ENCODE measurements at places on chromosomes 3 and 15. TPM values are rescaled to one million over a fixed set of nuclear protein-coding genes. Genes with fewer than 3 reads are reported as not detected.

Gene EPHA6
- 0.99 TPM for total RNA-seq

Gene SYNPR
- total RNA-seq, result not detected

Gene ALDH1A2
- 1.7 TPM for total RNA-seq

Gene THAP10
- 1.6 TPM for total RNA-seq

DNA sequence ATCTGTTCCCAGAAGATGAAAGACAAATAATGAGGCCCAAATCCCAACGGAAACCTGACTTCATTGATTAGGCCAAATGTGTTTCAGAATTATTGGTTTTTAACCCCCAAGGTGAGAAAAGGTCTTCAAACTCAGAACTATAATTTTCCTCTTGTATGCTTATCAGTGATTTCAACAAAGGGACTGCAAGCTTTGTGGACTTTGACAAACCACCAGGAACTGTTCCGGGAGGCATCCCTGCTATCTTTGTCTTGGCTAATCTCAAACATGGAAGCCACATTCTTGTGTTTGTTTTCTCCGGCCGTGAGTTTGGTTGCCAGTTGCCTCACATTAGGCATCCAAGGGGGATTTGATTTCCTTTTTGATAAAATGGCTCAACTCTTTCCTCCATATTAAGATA lies 19.5 kb downstream of the ARHGEF3 start:
- no peaks in the 10 kb centered on the region for H3K36me3 ChIP-seq
- H3K4me1 ChIP-seq, result peaks cover 16% of the 10 kb centered on the region
- H3K27ac ChIP-seq, result no peak overlapping the region
- no peaks in the 10 kb centered on the region for H3K27me3 ChIP-seq
- H3K4me3 ChIP-seq, result no peak overlapping the region

DNA sequence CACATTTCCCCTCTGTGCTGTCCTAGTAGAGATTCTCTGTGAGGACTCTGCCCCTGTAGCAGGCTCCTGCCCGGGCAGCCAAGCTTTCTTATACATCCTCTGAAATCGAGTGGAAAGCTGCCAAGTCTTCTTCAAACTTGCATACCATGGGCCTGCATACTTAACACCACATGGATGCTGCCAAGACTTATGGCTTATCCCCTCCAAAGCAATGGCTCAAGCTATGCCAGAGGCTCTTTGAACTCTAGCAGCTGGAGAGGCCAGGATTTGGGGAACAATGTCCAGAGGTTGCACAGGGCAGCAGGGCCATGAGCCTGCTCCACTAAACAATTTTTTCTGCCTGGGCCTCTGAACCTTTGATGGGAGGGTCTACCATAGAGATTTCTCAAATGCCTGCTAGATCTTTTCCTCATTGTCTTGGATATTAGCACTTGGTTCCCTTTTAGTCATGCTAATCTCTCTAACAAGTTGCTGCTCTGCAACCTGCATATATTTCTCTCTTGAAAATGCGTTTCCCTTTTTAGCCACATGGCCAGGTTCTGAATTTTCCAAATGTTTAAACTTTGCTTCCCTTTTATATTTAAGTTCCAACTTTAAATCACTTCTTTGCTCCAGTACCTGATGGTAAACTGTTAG lies 6.1 kb upstream of the PLSCR4 start:
- DNase-seq, result peak; percentile 49
- H3K27me3 ChIP-seq, result no peaks in the 10 kb centered on the region
- no peak overlapping the region for H3K4me3 ChIP-seq
- no peaks in the 10 kb centered on the region for H3K4me1 ChIP-seq

- peaks cover 5% of the 10 kb centered on the region for H3K4me1 ChIP-seq
- no peak overlapping the region for H3K4me3 ChIP-seq
- peaks cover 80% of the 10 kb centered on the region for H3K36me3 ChIP-seq
- no peak overlapping the region for H3K27ac ChIP-seq
- no peak for DNase-seq
Observed at GRCh38 chr15:89326316-89326715, 8.3 kb downstream of the POLG start.

DNA sequence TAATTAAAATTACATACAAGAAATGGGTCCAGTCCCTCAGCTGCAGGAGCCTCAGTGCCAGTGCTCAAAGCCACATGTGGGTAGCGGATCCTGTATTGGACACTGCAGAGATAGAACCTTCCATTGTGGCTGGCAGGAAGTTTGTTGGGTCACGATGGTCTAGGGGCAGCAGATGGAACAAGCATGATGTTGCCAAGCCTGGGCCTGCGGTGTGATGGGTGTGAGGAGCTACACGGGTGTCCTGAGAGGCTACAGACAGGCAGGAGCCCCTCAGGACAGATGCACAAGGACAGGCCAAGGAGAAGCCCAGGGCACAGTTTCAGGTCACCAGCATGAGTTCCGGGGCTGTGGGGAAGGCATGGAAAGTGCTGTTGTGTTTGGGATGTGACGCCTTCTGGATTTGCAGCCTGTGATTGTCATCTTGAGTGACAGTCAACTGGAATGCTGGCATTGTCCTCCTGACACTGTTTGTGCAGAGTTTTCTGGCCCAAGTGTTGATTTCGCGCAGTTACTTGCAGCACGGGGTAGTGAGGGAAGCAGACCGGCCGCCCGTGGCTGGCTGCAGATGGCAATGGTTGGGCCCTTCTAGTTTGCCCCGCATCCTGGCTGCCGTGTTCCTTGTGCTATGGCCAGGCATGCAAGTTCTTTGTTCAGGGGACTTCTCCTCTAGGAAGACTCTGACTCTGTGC lies 177.1 kb downstream of the NSMCE3 start:
- H3K4me1 ChIP-seq, result no peaks in the 10 kb centered on the region
- H3K4me3 ChIP-seq, result no peak overlapping the region
- no peak for DNase-seq

DNA sequence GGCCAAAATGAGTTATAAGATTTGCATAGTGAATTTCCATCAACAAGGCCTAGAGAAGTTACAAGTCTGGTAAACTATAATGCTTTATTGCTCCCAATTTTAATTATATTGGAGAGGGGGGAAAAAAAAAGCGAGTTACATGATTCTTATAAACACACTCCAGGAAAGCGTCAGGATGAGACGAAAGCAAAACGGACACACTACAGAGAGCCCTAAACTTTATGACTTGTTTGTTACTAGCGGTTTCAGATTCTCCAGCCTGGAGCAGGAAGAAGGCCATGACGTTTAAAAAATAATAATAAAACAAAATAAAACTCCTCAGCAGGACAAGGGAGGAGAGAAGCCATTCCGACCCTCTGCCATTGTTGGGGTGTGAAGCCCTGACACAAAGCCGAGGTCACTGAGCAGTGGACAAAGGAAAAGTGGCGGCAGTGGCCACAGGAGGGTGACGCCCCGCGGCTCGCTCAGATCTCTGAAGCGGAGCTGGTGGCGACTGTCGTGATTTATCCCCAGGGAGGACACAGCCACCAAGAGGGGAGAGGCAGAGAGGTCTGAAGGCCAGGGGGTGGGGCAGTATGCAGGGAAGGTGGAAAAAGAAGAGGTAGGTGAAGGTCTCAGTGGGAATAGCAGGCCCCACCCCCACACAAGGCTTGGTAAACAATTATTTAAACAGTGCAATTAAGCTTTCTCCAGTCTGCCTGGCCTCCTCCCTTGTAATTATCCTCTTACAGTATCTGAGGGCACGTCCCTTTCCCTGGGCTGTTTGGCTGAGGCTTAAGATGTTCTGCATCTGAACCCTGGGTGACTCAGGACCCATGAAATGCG lies 45.3 kb downstream of the ADAMTS9 start:
- no peak overlapping the region for H3K4me3 ChIP-seq
- no peaks in the 10 kb centered on the region for H3K27me3 ChIP-seq
- no peaks in the 10 kb centered on the region for H3K36me3 ChIP-seq
- DNase-seq, result no peak
- H3K4me1 ChIP-seq, result no peaks in the 10 kb centered on the region
- no peak overlapping the region for H3K27ac ChIP-seq

DNA sequence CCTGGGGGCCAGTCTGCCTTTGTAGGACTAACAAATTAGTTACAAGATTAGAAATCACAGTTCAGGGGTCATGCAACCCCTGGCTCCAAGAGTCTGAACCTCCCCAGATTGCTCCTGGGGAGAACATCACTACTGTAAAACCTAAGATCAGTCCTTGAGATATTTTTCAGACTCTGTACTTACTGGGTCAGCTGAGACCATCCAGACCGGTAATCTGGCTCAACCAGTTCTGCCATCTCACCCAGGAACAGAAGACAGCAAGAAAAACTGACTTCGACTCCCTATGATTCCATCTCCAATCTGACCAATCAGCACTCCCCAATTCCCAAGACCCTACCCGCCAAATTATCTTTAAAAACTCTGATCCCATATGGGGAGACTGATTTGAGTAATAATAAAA lies 47.5 kb downstream of the NMD3 start:
- peaks cover 3% of the 10 kb centered on the region for H3K36me3 ChIP-seq
- H3K4me1 ChIP-seq, result peaks cover 4% of the 10 kb centered on the region
- no peak for DNase-seq
- no peak overlapping the region for H3K4me3 ChIP-seq
- H3K27me3 ChIP-seq, result no peaks in the 10 kb centered on the region

DNA sequence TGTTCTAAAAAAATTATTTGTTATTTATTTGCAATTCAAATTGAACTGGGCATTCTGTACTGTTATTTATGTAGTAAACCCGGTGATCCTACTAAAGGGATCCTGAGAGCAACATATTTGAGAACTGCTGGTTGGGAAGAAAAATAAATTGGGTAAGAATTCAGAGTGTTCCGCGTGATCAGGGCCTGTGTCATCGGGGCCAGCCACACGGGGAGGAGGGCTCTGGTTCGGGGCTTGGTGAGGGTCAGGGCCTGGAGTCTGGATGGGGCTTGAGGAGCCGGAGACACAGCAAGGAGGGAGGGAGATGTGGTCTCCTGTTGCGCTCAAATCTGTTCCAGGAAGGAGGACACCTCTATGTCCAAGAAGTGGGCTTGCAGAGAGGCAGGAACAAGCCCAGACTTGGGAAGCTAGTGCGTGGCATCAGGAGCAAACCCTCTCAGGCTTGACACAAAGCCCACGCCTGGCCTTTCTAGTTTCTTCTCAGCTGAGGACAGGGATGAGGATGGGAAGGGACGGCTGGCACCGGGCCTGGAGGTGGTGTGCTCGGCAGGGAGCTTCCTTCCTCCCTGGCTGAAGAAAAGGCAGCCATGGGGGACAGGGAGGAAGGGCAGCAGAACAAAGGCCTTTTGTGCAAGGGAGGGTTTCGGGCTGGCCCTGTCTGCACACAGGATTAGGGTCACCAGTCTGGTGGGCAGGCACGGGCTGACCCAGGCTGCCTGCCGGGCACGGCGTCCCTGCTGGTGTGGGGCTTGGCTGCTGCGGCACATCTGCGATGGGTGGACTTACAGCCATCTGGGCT lies 22.9 kb upstream of the FBLN2 start:
- H3K27ac ChIP-seq, result peak overlapping the region; percentile 27
- no peak overlapping the region for H3K4me3 ChIP-seq

DNA sequence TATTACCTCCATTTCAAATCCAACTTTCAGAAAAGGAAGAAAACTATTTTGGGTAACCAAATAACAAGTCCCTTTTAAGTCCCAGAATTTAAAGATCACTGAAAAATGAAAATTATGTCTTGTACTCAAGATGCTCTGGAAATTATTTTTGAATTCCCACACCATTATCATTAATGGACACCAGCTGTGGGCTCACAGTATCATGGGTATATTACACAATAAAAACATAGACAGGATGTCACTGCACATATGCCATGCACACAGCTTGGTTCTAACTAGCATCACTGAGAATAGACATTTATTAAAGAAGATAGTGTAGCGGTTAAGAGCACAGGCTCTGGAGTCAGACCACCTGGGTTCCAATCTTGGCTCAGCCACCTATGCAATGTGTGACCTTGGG lies 130.4 kb downstream of the FRMD5 start:
- no peaks in the 10 kb centered on the region for H3K4me1 ChIP-seq
- H3K36me3 ChIP-seq, result no peaks in the 10 kb centered on the region
- H3K27ac ChIP-seq, result no peak overlapping the region
- H3K27me3 ChIP-seq, result no peaks in the 10 kb centered on the region

DNA sequence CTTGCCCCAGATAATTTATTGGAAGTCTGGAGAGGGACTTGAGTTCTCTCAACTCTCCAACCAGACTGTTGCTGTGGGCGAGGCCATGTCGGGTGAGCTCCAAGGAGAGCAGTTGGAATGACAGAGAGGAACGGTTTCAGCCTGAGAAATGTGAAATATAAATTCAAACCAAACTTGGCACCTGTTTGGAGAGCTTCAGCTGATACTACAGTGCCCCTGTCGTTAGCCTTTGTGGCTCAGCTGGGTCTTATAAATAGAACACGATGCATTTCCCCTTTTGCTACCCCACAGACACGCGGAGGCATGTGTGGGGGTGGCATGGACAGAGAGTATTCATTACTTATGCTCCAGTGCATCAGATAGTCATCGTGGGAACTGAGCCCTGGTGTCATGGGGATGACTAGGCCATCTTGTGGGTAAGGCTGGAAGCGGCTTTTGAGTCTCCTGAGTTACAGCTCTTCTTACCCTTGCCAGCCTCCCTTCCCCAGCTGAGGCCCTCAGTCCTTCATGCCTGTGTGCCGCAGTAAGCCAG lies 15.6 kb downstream of the SMAD3 start:
- DNase-seq, result peak; percentile 90
- H3K4me3 ChIP-seq, result no peak overlapping the region
- H3K27ac ChIP-seq, result peak overlapping the region; percentile 80
- H3K36me3 ChIP-seq, result peaks cover 3% of the 10 kb centered on the region

DNA sequence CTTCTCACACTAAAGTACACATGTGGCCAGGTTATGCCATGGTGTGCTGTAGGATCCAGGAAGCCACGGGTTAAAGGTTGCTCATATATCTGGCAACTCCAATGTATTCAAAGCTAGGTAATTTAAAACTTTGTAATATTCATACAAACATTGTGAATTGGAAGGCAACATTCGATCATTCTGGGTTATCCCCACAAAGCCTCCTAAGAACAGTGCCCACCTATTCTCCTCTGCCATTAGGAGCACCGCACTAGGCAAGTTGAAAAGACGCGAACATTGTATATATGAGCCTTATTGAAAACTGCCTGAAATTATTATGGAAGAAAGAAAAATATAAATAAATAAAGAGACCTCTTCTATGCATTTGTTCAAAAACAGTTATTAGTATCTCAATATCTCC lies 228.2 kb downstream of the IGSF11 start:
- no peaks in the 10 kb centered on the region for H3K36me3 ChIP-seq
- no peaks in the 10 kb centered on the region for H3K27me3 ChIP-seq
- DNase-seq, result no peak

DNA sequence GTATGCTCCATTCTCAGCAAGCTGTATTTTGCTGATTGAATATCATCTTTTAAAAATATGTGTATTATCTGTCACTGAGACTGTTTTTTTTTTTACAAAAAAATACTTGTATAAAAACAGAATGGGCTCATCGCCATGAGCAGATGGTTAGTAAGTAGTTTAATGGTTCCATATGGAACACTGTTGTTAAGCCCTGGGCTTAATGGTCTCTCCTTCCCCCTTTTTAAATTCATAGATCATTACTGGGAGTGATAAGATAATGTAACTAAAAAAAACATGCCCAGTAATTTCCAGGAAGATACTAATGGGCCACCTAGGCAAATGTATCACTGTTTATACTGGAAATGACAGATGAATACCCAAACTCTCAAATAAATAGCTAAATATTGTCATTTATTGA lies 95.3 kb upstream of the TPRG1 start:
- no peaks in the 10 kb centered on the region for H3K36me3 ChIP-seq
- DNase-seq, result no peak
- no peaks in the 10 kb centered on the region for H3K27me3 ChIP-seq
- H3K4me3 ChIP-seq, result no peak overlapping the region

GRCh38 chr3:48232232-48232631 lies 8.7 kb upstream of the ZNF589 start:
- no peak overlapping the region for H3K27ac ChIP-seq
- H3K36me3 ChIP-seq, result no peaks in the 10 kb centered on the region
- no peak for DNase-seq
- no peaks in the 10 kb centered on the region for H3K27me3 ChIP-seq
- peaks cover 3% of the 10 kb centered on the region for H3K4me1 ChIP-seq
- H3K4me3 ChIP-seq, result no peak overlapping the region
